AG08396 (cell line): ENCODE measurements at places on chromosomes 5 and 9.

DNA sequence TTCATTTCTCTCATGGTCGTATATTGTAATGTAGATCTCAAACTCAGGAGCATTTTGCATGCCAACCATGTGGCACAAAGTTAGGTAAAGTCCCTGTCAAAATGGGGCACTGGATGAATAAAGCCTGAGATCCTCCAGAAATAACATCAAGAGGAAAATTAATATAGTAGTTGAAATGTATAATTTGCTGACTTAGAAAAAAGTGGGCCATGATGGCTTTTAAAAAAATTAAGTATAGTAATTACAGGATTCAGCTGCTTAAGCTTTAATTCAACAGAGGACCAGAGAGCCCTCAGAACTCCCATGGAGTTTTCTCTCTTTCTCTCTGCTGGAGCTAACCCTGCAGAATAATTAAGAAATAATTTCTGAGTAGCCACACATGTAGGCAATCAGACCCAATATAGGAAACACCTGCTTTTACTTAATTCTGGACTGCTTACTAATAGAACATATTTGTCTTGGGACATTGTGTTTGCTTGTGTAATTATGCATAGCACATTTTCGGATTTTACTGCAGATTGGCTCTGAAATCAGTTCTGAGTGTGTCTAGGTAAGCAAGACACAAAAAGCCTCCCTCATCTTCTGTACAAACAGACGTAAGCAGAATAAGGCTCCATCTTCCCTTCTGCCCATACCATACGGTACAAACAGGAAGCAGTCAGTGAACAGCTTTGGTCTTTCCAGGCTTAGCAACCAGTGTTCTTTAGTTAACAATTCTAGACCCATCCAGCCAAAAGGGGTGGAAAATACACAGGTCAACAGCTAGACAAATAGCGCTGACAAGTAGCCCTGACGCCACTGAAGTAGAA lies 26.5 kb upstream of the PCSK1 start:
- no peak for DNase-seq

GRCh38 chr5:124868676-124869075 lies 122.2 kb upstream of the ZNF608 start:
- DNase-seq = no peak

GRCh38 chr5:174775081-174775480 lies 50.7 kb downstream of the MSX2 start:
- DNase-seq = no peak

DNA sequence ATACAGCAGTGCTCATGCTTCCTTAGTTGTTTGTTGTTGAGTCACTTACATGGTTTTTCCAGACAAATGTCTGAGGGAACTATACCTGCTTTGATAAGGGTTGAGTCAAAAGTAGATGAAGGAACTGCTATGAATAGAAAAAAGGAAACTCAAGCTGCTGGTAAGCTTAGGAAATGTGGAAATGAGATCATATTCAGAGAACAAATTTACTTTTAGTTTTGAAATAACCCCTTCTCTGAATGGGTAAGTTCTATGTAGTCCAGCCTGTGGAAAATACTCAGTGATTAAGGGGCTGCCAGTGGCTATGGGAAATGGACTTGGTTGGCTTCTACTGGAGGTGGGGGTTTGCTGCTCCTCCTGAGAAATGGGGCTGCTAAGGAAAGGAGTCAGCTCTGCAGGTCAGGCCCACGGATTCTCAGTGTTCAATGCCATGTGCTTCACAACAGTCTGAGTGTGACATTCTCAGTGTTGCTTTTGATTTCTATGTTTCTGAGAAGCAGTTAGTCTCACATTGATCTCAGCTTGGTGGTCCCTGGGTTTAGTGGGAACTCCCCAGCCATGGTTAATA lies 47.7 kb upstream of the GLRX start:
- DNase-seq = no peak

GRCh38 chr9:122221183-122221811 lies 7.5 kb downstream of the LHX6 start:
- DNase-seq = no peak

DNA sequence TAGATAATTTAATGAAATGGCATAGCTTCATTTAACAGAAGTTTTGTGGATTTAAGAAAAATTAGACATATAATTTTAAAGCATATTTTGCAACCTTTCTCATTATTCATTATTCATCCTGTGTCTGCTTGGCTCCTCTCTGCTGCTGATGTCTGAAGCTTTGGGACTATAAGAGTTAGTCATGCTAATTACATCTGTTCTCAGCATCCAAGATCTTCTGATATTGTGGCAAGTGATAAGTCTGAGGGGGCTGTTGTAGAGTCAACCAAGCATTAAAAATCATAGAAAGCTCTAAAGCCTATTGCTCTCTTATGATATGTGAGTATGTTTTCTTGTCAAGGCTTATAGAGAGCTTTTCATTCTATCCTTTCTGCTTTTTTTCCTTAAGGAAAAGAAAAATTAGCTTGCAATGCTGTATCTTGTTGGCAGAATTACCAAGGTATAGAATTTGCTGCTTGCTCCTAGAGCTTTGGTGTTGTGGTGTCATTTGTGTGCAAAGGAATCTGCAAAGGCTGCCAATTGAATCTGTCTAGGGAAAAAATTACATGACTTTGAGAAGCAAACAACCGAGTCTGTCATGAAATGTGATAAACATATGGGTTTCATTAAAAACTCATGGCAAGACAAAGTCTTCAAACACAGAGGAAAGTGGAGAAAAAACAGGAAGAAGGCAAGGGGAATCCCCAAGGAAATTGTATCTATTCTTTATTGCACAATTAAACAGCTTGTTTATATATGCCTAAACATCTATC lies 156.1 kb upstream of the DAB2 start:
- DNase-seq = no peak

DNA sequence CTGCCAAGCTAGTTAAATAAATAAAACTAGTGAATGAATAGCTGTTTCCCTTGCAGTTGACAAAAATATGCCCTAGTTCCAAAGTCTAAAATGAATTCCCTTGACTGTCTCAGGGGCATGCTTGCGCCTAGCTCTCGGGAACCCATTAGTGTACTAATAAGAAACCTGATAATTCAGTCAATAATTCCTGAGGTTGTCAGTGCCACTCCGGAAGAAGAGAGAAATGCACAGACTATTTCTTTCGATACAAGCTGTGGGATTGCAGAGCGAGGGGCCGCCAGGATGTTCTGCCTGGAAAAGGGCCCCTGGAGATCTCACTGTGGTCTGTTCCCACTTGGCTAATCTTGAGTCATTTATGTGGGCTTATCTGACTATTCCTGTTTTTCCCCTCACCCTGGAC lies 56.4 kb upstream of the LARP1 start:
- DNase-seq = no peak

DNA sequence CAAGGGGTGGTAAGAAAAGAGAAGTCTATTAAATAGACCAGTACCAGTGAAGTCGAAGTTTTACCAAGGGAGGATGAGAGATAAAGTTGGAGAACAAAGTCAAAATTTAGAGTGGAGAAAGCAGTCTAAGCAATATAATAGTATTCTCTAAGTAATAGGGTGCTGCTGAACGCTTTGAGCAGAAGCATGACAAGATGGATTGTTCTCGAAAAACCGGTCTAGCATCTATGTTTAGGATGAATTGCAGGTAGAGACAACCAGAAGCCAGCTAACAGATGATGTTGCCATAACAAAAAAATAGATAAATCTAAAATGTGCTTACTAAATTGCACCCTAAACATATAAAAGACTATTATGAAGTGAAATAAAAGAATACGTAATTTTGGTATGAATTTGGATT lies 237.0 kb downstream of the PRELID2 start:
- DNase-seq = no peak

GRCh38 chr5:140109018-140109758 lies 4.7 kb upstream of the PURA start:
- peak; percentile 67 for DNase-seq

GRCh38 chr5:172488221-172488620 lies 33.9 kb upstream of the SH3PXD2B start:
- DNase-seq = no peak

GRCh38 chr9:14348373-14349145 lies 34.6 kb upstream of the NFIB start:
- no peak for DNase-seq

DNA sequence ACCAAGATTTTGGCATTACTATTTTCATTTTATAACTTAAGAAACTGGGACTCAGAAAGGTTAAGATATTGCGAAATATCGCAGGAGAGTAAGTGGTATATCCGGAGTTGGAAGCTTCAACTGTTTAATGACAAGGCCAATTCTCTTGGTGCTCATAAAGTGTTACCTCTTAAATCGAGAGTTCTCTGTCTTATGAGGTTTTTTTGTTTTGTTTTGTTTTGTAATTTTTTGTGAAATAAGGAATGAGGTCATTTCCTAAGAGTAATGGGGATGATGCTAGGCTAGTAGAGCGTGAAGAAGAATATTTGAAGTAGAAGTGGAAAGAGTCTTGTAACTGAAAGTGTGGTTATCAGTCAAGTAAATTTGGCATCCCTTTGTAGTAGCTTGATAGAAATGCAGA lies 183.2 kb upstream of the DAB2 start:
- DNase-seq = no peak

- no peak for DNase-seq
These were observed 58.8 kb downstream of the KDM4C start for GRCh38 chr9:6816581-6816980.

DNA sequence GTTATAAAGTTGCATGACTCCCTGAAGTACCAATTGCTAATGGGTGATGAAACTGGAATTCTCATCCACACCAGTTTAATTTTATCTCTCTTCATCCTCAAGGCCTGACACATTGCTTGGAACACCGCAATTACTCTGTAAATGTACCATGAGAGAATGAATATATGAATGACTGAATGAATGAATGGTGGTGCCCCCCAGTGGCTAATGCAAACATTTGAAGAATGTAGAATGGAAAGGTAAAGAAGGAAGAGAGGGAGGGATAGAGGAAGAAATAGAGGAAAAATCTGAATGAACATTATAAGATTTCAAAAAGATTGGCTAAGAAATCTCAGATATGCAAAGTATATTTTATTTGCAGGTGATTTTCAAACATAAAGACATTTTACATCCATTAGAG lies 13.1 kb downstream of the PAPPA start:
- DNase-seq = no peak

DNA sequence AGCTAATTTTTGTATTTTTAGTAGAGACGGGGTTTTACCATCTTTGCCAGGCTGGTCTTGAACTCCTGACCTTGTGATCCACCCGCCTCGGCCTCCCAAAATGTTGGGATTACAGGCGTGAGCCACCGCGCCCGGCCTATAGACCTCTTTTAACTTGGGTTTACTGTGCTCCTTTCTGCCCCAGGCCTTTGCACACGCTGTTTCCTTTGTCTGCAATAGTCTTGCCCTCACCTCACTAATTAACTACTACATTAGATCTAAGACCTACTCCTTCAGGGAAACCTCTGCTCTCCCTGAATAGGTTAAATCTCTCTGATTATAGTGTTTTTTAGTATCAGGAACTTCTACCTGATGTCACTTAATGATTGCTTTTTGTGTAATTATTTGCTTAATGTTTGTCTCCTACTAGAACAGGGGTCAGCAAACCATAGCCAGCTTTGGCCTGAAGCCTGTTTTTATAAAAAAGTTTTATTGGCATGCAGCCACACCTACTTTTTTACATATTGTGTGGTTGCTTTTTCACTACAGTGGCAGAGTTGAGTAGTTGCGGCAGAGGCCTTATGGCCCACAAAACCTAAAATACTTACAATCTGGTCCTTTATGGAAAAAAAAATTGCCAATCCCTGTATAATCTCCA lies 31.2 kb upstream of the TLE1 start:
- no peak for DNase-seq

GRCh38 chr5:170546282-170546681 lies 42.5 kb downstream of the KCNIP1 start:
- DNase-seq = no peak

DNA sequence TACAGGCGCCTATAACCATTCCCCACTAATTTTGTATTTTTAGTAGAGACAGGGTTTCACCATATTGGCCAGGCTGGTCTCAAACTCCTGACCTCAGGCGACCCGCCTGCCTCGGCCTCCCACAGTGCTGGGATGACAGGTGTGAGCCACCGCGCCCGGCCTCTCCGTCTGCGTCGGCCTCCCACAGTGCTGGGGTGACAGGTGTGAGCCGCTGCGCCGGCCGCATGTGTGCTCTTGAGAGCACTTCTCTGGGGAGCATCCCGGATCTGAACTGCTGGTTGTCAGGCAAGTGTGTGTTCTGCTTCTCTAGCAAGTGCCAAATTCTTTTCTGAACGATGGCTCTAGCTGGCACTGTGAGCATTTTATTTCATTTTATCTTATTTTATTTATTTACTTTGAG lies 3.7 kb upstream of the ENTPD2 start:
- no peak for DNase-seq

DNA sequence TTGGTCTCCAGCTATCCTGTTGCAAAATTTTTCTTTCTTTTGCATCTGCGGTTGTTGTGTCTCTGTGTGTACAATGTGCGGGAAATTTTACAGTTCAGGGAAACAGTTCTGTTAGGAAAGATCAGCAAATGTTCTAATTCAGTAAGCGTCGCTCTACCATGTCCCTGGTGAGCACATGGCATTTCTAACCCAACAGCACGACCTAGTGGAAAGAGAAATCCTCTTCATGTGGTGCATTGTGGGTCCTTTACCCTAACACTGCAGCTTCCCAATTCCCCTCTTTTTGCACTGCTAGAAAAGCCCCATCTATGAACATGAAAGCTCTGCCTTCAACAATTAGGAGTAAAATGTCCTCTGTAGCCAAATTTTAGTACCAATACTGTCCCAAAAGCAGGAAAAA lies 974.2 kb upstream of the CDH9 start:
- DNase-seq = no peak

DNA sequence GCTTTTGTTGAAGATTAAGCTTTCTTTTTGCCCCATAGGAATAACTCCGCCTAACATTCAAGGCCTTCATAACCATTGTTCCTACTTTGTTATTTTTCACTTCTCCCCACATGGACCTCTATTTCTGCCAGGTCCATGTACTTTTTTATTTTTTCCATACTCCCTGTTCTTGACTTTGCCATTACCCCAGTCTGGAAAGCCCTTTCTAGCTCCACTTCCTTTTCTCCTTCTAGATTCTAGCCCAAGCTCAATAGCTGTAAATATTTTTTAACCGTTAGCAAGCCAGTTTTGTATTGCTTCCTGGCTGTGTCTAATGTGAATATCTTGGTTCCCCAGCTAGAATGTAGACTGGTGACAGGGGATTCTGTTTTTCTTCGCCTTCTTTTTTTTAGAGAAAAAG lies 26.1 kb downstream of the NCBP1 start:
- no peak for DNase-seq

DNA sequence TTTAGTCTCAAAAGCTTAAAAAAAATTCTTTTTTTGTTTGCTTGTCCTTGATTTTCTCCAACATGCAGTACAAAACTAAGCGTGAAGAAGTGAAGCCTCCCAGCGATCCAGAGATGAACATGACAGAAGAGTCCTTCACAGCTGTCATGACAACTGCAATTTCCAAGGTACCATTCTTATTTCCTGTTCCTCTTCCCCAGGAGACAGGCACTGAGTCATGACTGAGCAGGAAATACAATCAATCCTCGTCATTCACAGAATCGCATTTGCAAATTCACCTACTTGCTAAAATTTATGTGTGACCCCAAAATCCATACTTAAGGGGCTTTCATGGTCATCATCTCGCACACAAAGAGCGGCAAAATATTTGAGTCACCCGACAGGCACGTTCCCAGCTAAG lies 77.3 kb downstream of the SLC1A1 start:
- no peak for DNase-seq
